ENCODE measurements at places on chromosomes 7 and 10.

DNA sequence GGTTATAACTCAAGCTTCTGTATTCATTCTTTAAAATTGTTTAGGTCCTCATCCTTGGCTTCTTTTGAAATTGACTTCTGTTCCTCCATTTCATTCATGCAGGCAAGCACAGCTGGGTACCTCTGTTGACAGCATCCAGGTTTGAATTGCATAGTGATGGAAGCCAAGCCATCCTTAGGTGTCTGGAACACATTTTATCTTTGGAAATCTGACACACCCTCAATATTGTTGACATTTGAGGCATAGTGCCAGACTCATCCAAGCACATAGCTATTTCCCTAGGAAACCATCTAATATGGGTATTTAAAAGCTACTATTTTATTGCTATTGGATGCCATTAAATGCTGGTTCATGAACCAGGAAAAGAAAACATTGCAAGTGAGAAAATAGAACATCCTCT, 142.1 kb upstream of the PTPRZ1 start:
- no peak for DNase-seq

DNA sequence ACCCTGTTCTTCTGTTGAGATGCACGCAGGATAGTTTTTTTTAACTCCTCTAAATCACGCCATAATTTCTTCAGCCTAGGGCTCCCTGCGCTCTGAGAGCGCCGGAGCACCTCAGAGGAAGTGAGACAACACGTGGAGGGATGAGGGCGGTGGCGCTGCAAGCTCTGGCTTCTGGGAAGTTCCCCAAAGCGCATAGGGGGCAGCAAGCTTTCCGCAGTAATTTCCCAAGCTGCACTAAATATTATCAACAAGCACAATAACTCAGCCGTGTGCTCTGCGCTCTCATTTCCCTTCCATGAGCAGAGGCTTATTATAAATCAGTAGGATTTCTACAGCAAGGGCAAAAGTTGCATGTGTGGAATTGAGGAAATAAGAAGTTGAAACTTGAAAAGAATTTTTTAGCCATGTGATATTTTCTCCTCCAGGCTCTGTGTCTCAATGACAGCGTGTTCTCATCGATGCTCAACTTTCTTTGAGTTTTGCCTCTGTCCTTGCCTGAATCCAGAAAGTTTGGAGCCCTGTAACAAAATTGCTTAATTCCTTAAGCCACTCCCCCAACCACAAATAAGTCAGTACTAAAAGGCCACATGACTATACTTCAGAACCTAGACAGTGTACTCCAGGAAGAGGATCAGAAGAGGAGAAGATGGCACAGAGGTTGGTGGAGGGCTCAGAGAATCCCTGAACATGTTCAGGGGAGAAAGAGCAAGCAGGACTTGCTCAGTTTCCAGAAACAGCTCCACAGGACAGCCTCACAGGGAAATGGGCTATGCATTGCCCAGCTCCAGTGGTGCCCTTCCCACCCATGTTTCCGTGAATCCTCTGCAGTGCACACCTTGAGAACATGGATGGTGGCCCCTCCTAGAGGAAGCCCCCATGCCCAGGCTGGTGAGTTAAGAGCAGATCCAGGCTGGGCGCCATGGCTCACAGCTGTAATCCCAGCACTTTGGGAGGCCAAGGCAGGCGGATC, 221.5 kb upstream of the GHITM start:
- no peak for DNase-seq

- no peak for DNase-seq
These were observed 15.9 kb downstream of the SORCS3 start for GRCh38 chr10:104657036-104657435.

DNA sequence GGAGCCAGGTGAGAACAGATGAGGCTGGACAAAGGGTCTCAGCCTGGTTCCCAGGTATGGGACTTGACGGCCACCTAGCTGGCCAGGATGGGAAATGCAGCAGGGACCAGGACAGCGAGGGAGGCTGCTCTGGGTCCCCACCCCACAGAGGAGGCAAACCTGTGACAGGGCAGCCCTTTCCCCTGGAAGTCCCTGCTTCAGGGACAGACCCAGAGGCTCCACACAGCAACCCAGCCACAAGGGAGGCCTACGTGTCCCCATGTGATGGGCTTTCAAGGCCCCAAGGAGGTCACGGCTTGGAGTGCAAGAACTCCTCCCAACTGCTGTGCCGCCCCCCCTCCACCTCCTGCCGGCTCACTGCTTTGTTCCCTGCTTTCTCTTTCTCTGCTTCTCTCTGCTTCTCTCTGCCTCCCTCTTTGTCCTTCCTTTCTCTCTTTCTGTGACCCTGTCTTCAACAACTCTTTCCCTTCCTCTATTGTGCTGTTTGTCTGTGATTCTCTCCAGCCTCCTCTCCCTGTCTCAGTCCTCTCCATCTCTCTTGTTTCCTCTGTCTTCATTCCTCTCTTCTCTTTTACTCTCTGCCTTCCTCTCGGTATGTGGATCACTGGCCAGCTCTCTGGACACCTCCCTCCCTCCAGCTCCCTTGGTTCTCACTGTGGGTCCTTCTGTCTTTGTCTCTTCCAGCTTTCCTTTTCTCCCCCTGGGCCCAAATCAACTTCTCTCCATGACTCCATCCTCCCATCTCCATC, 9.6 kb upstream of the EIF5AL1 start:
- DNase-seq, result no peak

- no peak for DNase-seq
These were observed 92.7 kb upstream of the AKR1E2 start for GRCh38 chr10:4733150-4733842.

GRCh38 chr10:52284416-52285013, 29.6 kb upstream of the DKK1 start:
- DNase-seq, result no peak

DNA sequence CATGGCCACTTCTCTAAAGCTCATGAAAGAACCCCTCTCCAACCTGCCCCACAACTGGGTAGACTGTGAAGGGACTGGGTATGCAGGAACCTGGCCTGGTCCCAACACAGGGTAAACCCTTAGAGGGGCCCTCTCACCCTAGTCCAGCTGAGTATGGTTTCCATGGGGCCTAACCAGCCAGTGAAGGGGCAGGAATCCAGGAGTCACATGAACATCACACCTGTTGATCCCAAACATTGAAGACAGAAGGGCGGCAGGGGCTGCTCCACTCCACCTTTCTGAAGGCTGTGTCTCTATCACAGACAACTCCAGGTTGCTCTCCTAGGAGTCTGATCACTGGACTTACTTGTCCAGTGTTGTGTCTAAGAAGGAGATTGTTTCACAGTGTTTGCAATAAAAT, 30.8 kb downstream of the GRID1 start:
- no peak for DNase-seq

DNA sequence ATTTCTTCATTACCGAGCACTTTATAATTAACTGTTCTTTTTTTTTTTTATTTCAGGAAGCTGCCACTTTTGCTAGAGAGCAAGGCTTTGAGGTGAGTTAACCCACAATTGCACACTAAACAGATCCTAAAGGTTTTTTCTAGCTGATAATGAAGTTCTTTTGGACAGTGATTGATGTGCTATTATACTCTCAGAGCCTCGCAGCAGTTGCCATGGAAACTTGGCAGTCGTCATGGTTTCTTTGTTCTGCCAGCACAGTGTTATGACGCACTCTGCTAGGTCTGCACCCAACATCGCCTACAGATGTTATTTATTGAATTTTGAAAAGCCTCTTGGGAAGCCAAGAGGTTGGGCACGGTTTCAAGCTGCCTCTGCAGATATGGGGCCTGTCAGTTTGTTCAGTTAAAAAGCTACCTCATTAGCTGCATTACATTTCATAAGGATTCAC, 237.2 kb upstream of the KAT6B start:
- peak; percentile 74 for DNase-seq

DNA sequence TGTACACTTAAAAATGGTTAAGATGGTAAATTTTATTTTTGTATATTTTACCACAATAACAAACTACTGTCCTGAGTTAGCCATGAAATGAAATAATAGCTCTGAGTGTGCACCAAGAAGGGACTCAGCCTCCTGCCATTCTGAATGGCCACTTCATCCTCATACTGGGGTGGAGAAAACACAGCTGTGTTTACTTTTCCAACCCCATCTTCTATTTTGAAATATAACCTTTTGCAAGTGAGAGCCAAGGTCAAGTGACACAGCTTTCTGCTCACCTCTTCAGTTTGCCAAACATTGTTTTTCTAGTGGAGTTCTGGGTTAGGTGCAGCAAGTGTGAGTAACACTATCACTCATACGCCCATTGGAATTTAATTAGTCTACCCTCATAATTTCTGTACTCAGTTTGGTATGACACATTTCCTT, 107.4 kb upstream of the GLCCI1 start:
- no peak for DNase-seq

- no peak for DNase-seq
These were observed 20.4 kb downstream of the DNAJB12 start for GRCh38 chr10:72334196-72334824.

DNA sequence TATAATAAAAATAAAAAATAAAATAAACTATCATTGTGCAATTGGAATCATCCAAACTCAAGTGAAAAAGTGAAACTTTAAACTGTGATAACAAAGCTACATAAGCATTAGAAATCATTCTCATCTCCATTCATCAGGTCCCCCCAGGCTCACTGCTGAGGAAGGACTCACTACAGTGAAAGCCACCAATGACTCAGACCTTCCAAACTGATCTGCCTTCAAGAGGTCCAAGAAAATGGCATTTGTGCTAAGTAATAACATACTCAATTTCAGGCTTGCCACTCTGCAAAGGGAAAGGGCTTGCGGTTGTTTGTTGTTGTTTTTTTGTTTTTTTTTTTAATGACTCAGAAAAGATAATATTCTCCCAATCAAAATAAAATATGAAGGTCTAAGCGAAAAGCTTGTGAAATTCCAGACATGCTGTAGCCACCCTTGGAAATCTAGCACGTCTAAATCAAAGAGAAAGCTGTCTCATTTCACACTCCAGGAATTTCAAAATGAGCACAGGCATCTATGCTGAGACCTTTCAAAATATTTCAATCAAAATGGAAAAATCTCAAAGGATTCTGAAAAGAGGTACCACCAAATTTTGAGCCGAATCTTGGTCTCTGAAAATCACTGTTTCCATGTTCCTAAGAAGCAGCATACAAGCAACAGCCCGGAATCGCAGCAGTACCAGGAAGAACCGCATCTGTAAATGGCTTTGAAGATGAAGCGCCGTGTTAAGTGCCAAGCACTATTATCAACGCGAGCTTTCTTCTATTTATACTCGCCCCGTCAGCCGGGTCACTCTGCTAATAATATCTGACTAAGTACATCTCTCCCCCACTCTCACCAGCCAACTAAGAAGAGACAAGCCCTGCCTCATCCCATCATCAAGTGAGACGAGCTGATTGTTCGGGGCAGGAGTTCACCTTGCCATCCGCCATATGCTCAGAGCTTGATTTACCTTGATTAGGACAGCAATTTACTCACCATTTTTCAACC, 13.5 kb downstream of the SFMBT2 start:
- no peak for DNase-seq

GRCh38 chr10:94287336-94287735, 75.4 kb downstream of the NOC3L start:
- no peak for DNase-seq
